Bladder microvascular endothelial cell (primary cell): ENCODE measurements at places on chromosomes 6 and 20. TPM values are rescaled to one million over a fixed set of nuclear protein-coding genes. Genes with fewer than 3 reads are reported as not detected.

Gene SLA2
- not detected in 2 replicates for total RNA-seq

Gene HDGFL1
- not detected in 2 replicates for total RNA-seq

Gene WFDC10B
- not detected in 2 replicates for total RNA-seq

Gene BTN1A1
- total RNA-seq: not detected in 2 replicates

Gene TRIM10
- not detected in 2 replicates for total RNA-seq

Gene LRP11
- 12.0 and 24.0 TPM in 2 replicates for total RNA-seq

Gene DNAAF9
- total RNA-seq: 11.0 and 20.0 TPM in 2 replicates

Gene DSP
- total RNA-seq: 3.9 and 59.2 TPM in 2 replicates

Gene OSTM1
- total RNA-seq: 15.5 and 22.7 TPM in 2 replicates

Gene ABHD16A
- 48.6 and 84.4 TPM in 2 replicates for total RNA-seq

Gene WTAP
- 77.5 and 97.7 TPM in 2 replicates for total RNA-seq

Gene PAK5
- total RNA-seq: not detected in 2 replicates

Gene CFAP61
- not detected in 2 replicates for total RNA-seq

Gene AIF1
- total RNA-seq: not detected in 2 replicates

Gene ZBP1
- not detected in 2 replicates for total RNA-seq

Gene SLC35F1
- under 0.01 TPM in 1 of 2 replicates, not detected in the other for total RNA-seq

Gene SMLR1
- not detected in 2 replicates for total RNA-seq

Gene GPSM3
- 3.2 and 4.2 TPM in 2 replicates for total RNA-seq

Gene BPIFA1
- not detected in 2 replicates for total RNA-seq

Gene MYBL2
- 15.2 and 17.3 TPM in 2 replicates for total RNA-seq

Gene MAP3K7
- total RNA-seq: 14.6 and 33.4 TPM in 2 replicates

Gene COL11A2
- 0.16 and 0.38 TPM in 2 replicates for total RNA-seq

Gene TRIM31
- total RNA-seq: not detected in 2 replicates

Gene SCUBE3
- total RNA-seq: 0.65 and 3.0 TPM in 2 replicates

Gene MC3R
- total RNA-seq: not detected in 2 replicates

Gene VPS16
- 42.3 and 52.3 TPM in 2 replicates for total RNA-seq

Gene DLK2
- 0.16 and 1.1 TPM in 2 replicates for total RNA-seq

Gene TPX2
- 25.2 and 35.5 TPM in 2 replicates for total RNA-seq

Gene TGM6
- total RNA-seq: not detected in 2 replicates

Gene MTRF1L
- 14.1 and 17.7 TPM in 2 replicates for total RNA-seq

Gene BPI
- not detected in 2 replicates for total RNA-seq

Gene GHRH
- total RNA-seq: not detected in 2 replicates

Gene FKBP1C
- total RNA-seq: 0.32 and 0.38 TPM in 2 replicates

Gene FHL5
- total RNA-seq: 0.32 TPM in 1 of 2 replicates, not detected in the other

Gene HRH3
- total RNA-seq: not detected in 2 replicates

Gene KCNQ2
- not detected in 2 replicates for total RNA-seq

Gene DYNLT2
- 0.81 and 0.88 TPM in 2 replicates for total RNA-seq

Gene DDO
- 0.16 and 5.6 TPM in 2 replicates for total RNA-seq

Gene RTEL1
- total RNA-seq: 8.3 and 14.5 TPM in 2 replicates

Gene NTSR1
- under 0.01 TPM in 1 of 2 replicates, not detected in the other for total RNA-seq

Gene ACSS2
- 42.1 and 48.6 TPM in 2 replicates for total RNA-seq

Gene OVOL2
- total RNA-seq: not detected in 2 replicates

Gene SPATA25
- total RNA-seq: 0.49 and 0.50 TPM in 2 replicates

Gene MYLK4
- total RNA-seq: 0.32 and 0.38 TPM in 2 replicates

Gene PPIL4
- total RNA-seq: 16.2 and 31.0 TPM in 2 replicates

Gene FAM217A
- total RNA-seq: not detected in 2 replicates

Gene PRDM1
- 4.8 and 6.6 TPM in 2 replicates for total RNA-seq

Gene CEBPB
- 4.0 and 16.6 TPM in 2 replicates for total RNA-seq

Gene SLC22A2
- not detected in 2 replicates for total RNA-seq

Gene NKX2-2
- total RNA-seq: not detected in 2 replicates

Gene PNLDC1
- 1.3 TPM in 1 of 2 replicates, not detected in the other for total RNA-seq

Gene EDEM2
- 55.7 and 78.0 TPM in 2 replicates for total RNA-seq

Gene RIPOR2
- 1.1 TPM in 1 of 2 replicates, not detected in the other for total RNA-seq

Gene HLA-E
- total RNA-seq: 600 and 658 TPM in 2 replicates
